GM19239 (cell line): ENCODE measurements at places on chromosomes 1 and 21.
A peak's percentile ranks its signal among the peaks of the same experiment; 100 is the strongest.

- DNase-seq, result no peak
These were observed 36.3 kb upstream of the CASZ1 start for GRCh38 chr1:10832703-10833102.

GRCh38 chr1:170126696-170127095 lies 19.1 kb upstream of the NTMT2 start:
- DNase-seq, result peak; percentile 9

DNA sequence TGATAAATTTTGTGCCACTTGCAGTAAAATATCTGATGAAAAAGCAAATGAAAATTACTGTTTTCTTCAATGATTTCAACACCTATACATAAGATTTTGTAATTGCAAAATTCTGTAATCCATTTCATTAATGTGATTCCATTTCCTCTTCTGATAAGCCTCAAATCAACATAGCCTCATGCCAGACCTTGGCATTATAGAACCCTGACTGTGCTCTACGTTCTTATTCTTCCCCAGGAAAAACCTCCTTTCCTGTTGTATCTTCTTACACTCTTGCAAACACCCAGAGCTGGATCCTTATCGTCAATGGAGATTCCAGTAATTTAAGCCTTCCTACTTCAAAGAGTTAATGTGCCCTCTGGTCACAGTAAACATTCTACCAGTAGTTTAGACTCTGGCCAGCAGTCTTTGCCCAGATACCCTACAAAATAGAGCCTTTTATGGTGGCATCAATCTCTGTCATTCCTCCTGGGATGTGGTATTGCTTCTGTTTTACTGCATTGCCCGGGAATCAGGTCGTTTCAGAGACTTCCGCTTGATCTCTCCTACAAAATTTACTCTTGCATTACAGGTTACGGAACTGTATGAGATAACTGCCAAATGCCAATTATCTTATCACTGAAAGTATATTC lies 48.5 kb upstream of the CHRM3 start:
- no peak for DNase-seq

DNA sequence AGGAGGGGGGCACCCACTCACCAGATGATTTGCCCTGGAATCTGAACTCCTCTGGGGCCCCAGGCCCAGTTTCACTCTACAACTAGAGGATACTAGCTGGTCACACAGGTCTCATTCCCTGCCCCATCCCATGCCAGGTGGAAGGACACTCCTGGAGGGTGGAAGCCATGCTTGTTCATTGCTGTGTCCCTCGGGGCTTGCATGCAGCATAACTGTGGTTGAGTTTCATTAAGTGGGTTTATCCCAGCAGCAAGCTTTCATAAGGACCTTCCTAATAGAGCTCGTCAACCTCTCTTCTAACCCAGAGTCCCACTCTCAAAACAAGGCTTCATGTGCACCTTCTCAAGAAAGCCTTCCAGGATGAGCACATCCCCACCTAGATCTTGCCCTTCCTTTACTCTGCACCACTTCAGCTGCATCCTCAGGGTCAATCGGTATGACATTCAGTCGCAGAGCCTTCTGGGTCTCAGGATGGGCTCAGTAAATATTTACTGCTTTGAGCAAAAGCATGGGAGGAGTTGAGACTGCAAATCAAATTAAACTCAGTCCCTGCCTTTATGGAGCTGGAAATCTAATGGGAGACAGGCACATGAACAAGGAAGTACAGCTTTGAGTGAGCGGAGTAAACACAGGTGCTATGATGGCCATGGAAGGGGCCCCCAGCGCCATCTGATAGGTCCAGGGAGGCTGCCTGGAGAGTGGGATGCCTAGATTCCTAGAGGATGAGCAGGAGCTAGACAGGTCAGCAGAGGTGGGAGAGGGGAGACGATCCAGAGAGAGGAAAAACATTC lies 32.3 kb downstream of the LAMB3 start:
- DNase-seq, result no peak

GRCh38 chr1:26257222-26257621 lies 22.7 kb upstream of the SH3BGRL3 start:
- no peak for DNase-seq

DNA sequence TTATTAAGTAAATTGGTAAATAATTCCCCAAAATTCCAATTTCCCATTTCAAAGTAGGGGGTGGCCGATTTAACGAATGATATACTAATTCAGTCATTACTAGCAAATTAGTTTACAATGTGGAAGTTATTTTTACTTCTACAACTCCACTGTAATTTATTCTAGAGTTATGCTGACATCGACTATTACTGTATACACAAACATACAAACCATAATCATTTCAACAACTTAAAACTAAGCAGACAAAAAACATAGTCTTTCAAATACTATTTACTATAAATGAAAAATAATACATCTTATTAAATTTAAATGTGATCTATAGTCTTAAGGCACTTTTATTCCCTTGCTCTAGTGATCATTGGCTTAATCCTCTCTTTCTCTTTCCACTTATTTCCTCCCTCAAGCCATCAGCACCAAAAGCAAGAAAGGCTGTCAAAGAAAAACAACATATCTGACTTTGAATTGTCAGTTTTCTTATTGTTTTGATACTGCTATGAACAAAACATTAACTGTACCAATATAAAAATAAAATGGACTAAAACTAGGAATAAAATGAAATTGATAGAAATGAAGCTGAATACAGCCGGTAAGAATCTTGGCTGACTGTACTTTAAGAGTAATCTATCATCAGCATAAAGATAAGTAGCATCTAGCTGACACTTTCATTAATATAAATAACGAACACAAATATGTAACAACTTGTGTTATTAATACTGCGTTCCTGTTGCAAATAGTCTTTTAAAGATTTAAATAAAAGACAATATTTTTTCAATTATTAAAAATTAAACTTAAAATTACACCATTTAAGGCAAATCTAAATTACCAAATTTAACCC lies 4.1 kb downstream of the CDC42BPA start:
- no peak for DNase-seq

DNA sequence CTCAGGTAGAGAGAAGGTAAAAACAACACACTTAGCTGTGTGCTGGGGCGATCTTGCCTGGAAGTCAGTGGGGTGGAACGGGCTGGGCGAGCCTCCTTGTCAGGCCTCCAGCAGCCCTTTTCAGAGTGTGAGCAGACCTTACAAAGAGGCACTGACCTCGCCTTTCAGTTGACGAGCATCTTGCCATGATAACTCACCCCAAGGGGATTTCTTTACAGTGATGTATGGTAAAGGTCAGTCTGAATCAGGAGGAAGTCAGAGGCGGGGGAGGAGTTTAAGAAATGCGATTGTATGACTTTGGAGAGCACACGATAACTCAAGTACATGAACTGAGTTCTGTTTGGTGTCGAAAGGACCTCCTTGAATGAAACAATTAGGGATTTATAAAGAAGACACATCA lies 326.5 kb upstream of the PROX1 start:
- DNase-seq, result no peak

DNA sequence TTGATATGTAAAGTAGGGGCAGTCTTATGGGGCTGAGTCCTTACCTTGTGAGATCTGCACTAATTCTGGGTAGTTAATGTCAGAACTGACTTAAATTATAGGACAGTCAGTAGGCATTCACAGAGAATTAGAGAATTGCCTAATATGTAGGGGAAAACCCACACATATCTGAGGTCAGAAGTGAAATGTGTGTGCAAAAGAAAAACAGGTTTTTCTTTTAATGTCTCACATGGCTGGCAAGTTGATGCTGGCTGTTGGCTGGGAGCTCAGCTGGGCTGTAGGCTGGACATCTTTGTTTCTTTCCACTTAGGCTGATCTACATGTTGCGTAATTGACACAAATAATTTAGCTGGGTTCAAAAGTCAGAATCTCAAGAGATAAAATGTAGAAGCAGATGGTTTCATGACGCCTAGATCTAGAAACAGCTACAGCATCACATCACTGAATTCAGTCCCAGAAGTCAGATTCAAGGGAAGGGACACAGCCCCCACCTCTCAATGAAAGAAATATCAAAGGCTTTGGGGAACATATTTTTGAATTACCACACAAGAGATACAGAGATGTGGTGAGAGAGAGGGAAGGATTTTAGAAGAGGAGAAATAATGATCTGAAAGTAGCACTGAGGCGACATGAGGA lies 98.9 kb downstream of the TNFSF18 start:
- no peak for DNase-seq
